ENCODE measurements at places on chromosomes 2 and 18.
A peak's percentile ranks its signal among the peaks of the same experiment; 100 is the strongest.

DNA sequence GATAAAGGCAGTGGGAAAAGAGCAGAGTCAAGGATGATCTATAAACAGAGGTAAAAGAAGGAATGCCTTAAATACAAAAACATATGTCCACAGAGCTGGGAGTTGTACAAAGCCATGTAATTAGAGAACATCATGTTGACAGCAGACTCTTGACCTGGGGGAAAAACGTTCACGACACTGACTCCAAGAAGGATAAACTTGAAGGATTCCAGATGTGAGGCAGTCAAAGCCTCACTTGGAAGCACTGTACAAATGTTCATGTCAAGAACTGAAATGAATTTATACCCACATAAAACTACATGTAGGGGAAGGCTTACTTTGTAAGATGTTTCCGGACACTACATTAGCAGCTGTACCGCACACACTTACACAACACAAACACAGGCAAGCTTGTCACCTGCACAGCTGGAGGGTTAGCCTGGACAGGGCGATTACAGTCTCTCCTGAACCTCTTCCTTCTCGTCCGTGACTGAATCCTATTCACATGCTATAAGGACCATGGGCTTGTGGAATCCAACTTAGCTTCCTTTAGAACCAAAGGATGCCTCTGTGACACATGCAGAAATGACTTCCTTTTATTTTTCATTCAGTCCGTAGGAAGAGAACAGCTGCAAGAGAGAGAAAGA lies 88.6 kb downstream of the SH3YL1 start:
- no peak for DNase-seq

- no peak for DNase-seq
Observed at GRCh38 chr2:25481381-25482300, 139.9 kb upstream of the DNMT3A start.

DNA sequence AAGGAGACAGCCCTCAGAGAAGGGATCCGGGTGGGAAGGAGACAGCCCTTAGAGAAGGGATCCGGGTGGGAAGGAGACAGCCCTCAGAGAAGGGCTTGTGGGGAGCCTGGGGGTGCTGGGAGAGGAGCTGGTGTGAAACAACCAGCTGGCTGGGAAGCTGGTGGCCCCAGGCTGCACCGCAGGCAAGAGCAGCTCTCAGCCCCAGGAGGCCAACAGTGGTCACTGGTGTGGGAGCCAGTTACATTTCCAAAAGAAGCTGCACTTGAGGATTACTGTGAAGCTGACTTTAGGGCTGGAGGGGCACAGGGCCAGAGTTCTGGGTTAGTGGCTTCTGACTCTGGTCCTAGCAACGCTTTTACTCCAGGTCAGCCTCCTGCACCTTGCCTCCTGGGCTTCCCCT lies 3.3 kb downstream of the HES6 start:
- no peak for DNase-seq

- no peak for DNase-seq
Observed at GRCh38 chr2:241835611-241836010, 23.1 kb downstream of the PDCD1 start.

- no peak for DNase-seq
Observed at GRCh38 chr2:37914340-37914739, 10.7 kb upstream of the RMDN2 start.

DNA sequence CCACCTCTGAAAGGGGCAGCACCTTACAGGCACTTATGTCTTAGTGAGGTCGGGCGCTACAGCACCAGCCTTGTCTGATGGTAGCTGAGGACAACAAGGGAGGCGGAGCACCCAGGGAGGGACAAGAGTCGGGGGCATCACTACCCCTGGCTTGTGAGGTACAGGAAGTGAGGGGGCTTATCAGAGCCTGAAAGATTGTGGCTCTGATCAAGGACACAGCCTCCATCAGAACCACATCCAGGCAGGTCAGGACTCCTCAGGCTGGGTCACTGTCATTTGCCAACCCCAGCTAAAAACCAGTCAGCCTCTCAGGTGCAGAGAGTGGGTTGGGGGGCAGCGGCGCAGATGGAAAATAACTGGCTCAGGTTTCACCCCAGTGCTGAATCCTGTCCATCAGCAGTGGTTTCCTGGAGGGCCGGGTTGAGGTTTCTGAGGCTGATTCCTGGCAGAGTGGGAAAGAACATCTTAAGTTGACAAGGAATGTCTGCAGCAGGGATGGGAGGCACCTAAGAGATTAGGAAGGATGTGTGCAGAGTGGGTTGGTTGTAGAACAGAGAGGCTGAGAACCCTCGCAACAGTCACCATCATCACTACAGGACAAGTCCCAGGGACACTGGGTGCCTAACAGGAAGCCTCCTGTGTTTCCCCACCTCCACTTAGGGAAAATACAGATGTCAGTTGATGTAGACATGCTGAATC lies 45.3 kb downstream of the FBLN7 start:
- DNase-seq: no peak

- peak; percentile 66 for DNase-seq
Observed at GRCh38 chr2:74834792-74835755, 1.1 kb downstream of the HK2 start.

GRCh38 chr2:159110784-159111183 lies 142.3 kb downstream of the TANC1 start:
- no peak for DNase-seq

DNA sequence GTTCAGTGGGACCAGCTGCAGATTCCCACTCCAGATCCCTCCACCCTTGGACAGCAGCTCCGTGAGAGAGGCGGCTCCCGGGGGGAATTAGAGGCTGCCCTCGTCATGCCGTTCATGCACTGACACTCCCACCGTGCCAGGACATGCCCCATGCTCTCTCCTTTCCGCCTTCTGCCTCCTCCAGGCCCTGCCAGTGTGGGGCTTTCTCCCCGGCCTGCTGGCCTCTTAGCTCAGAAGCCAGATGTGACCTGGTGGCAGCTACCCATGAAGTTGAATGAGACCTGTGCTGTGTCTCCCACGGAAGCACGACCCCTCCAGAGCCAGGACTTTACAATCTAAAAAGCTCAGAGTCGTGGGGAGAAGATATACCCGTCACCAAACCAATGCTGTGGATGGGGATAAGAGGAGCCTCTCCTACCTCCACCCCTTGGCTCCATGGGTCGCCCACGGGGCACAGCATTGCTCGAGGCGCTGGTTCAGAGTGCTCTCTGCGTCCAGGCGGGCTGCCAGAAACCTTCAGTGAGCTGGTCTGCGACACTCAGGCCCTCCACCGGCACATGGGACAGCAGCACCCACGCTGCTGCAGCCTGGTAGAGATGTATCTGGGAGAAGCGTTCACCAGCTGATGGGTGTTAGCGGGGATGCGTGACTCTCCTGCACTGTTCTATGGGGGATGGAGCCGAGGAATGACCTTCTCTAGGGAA lies 111.0 kb upstream of the GPC1 start:
- DNase-seq: no peak

- no peak for DNase-seq
Observed at GRCh38 chr2:76640905-76641304, 881.3 kb downstream of the LRRTM4 start.

GRCh38 chr18:45255197-45255890 lies 359.9 kb upstream of the SLC14A2 start:
- DNase-seq: no peak

DNA sequence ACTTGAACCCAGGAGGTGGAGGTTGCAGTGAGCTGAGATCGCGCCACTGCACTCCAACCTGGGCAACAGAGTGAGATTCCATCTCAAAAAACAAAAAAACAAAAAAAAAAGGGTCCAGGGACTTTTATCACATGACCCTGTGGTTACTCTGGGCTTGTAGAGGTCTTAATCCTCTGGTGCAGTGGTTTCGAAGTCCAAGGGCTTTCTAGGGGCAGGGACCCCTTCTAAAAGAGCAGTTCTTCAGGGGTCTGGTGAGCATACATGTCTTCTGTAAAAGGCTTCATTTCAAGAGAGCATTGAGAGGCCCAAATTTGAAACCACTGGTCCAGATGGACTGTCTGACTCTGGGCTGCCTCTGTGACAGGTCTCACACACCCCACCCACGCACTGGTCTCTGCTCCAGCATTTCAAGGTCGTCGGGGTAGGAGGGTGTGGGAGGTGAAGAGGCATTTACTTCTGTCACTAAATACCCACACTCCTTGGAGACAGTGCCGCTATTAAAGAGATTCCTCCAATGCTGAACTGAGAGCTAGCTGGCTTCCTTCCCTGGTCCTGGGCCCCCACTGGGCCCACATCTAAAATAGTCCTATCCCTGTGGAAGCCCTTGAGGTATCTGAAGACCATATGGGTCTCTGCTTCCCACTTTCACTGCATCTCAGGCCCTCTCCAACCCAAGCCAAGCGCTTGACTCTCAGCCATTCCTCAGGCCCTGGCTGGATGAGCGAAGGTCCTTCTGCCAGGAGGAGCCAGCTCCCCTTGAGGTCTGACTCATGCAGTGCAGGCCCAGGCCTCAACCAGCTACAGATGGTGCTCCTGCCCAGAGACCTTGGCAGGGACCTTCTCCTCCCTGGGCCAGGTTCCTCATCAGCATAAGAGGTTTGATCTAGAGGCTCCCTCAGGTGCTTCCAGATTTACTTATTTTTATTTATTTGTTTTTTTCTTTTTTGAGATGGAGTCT lies 44.8 kb downstream of the PAX8 start:
- no peak for DNase-seq

DNA sequence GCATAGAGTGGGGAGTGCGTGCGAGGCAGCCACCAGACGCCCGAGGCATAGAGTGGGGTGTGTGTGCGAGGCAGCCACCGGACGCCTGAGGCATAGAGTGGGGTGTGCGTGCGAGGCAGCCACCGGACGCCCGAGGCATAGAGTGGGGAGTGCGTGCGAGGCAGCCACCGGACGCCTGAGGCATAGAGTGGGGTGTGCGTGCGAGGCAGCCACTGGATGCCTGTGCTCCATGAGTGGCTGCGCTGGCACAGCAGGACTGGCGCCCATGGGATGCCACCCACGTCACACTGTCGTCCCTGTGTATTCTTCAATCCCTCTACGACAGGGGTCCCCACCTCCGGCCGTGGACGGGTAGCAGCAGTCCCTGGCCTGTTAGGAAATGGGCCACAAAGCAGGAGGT lies 221.9 kb downstream of the HDAC4 start:
- no peak for DNase-seq

- no peak for DNase-seq
Observed at GRCh38 chr2:229133155-229133772, 137.8 kb downstream of the PID1 start.

- no peak for DNase-seq
Observed at GRCh38 chr2:194494401-194494800, 1162.6 kb upstream of the SLC39A10 start.

- DNase-seq: no peak
Observed at GRCh38 chr18:35110554-35111485, 69.6 kb downstream of the MAPRE2 start.

DNA sequence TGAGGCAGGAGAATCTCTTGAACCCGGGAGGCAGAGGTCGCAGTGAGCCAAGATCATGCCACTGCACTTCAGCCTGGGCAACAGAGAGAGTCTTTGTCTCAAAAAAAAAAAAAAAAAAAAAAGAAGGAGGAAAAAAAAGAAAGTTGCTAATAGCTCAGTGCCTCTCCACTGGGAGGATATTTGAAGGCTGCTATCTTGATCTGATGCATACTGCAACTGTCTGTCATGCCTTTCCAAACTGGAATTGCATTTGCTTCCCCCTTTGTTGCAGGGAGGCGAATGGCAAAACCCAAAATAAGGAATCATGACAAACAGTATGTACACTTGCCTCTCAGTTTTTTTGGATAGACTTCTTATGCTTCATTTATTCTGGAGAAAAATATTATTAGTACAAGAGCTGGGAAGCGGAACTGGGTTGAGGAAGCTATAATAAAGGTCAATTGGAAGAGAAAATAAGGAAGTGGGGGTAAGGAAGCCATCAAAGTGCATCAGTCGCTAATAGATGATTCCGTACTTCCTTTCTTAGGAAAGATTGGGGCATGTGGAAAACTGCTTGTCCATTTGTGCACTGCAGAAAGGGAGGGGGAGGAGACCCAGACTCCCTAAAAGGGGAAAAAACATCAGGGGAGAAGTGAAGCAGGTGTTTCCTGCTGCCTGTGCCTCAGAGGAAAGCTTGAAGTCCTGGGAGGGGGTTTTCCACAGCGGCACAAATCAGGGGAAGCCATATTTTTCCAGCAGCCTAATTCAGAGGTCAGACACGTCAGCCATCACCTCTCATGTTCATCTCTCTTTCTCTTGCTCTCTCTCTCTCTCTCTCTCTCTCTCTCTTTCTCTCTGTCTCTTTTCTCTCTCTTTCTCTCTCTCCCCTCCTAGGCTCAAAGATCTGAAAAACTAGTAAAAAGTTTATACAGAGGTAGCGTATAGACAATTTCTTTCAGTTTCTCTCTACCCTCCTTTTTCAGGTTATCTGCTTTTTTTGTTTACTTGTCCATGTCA lies 301.4 kb upstream of the TNP1 start:
- no peak for DNase-seq

DNA sequence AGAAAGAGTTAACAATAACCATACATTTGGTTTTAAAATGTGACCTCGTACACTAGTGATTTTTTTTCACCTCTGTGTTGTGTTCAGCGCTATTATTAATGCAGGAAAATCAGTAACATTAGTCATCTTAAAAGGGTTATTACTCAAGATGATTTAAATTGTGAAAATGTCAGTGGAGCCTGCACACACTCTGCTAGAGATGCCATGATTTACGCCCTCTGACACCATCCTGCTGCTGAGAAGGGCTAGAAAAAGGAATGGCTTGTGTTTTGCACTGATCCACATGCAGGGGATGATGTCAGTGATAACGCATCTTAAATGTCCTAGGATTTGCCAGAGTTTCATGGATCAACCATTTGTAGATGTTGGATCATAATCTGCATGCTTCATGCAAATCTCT lies 121.3 kb upstream of the BOD1L2 start:
- no peak for DNase-seq

DNA sequence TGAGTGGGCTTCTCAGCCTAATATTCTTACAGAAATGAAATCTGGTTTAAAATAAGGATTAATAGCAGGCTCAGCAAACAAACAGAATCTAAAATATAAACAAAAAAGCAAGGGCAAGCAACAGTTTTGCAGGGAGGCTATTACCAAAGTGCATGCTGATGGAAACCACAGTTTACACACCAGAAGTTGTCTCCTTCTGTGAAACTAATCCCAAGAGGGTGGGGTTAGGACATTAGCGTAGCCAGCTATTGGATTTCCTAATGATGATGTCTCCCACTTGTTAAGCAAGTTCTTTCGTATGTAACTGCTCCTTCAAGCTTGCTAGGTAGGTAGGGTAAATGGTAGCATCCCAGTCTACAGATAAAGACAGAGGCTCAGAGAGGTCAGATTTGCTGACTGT lies 65.0 kb upstream of the TSPYL6 start:
- no peak for DNase-seq

DNA sequence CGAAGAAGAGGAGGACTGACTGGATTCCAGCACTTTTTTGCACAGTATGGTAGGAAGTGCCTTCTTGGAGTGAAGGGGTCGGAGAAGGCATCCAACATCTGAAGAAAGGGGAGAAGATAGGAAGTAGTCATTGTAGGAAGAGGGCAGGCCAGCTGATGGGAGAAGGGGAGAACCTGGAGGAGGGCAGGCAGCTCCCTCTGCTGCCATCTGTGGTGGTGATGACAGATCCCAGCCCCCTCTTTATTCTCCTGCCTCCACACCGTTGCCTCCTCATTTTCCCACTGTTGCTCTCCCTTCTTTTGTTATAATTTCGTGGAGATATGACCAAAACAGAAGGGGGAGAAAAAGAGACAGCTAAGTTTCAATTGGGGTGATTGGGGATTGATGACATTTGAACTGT lies 2.9 kb upstream of the SCYGR2 start:
- no peak for DNase-seq

Data from stimulated activated CD4-positive, alpha-beta T cell treated with anti-CD3 and anti-CD28 coated beads, Interleukin-4, amount 100 ng/mL, for 48 hours (primary cell).